NCI-H446 (cell line): ENCODE measurements at places on chromosomes 3 and 15.

DNA sequence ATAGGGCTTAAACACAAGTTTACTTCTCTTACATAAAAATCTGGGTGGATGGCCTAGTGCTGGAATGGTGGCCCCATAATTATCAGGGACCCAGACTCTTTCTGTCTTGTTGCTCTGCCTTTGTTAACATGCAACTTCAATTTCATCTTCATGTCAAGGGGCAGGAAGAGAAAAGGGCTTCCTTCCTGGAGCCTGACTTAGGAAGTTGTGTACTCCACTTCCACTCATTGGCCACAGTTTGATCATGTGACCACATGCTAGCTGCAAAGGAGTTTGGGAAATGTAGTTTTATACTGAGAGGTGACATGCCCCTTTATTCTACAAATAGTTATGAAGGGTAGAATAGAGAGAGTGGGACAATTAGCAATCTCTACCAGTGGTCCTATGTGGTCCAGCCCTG is 39.3 kb downstream of the RHCG start:
- DNase-seq: peak; percentile 6

DNA sequence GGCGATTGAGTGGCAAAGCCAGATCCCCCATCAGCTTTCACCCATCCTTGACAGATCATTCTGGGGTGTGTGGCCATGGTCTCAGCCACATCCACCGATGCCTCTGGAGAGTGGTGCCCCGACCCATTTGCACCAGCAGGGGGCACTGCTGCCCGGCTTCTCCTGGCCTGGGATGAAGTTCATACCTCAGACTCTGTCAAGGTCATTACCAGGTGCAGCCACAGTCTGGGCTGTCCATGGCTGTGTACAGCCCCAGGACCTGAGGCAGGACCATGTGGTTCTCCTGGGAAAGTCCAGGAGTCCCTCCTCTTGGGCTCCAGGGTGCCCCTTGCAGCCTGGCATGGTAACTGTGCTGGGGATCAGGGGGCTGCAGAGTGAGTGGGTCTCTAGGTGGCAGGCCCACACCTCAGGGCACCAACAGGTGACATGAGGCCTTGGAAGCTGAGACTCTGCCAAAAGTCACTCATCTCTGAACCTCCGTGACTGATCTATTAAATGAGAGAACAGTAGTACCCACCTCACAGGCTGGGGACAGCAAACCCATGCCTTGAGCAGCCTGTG is 67.2 kb downstream of the CACNA2D2 start:
- peak; percentile 34 for DNase-seq

GRCh38 chr15:100230784-100231183 is 111.0 kb downstream of the ADAMTS17 start:
- DNase-seq: no peak

GRCh38 chr15:52308446-52309153 is 13.0 kb upstream of the MYO5C start:
- DNase-seq: no peak

DNA sequence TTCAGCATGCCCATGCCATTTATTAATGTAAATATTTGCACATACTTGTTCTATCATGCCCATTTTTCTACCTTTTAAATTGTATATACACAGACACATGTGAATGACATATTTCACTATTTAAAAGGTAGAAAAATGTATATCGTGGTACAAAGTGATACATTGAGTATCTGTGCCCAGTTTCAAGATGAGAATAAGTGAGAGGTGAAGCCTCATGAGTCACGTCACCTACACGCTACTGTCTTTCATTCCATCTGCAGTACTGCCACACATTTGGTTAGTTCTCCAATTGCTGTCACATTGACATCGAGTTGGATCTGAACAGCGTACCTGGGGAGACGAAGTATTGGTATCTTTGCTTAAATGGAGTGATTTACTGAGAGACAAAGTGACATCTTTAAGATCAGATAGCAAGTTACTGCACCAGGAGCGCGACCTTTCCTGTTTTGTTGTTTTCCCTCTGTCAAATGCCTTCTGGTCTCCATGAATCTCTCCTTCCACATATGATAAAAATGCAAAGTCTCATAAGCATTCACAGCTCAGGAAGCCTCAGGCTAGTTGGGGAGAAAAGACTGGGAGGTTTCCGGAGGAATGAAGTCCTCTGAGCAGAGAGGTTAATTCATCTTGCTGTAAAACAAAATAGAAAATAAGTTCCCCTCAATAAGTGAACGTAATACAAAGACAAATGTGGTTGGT is 12.0 kb downstream of the GREM1 start:
- DNase-seq: no peak

GRCh38 chr3:98791341-98792325 is 28.5 kb downstream of the ST3GAL6 start:
- no peak for DNase-seq

- DNase-seq: peak; percentile 64
These were observed 499.9 kb upstream of the LMCD1 start for GRCh38 chr3:8001712-8002111.

GRCh38 chr15:41565702-41566101 is 6.7 kb downstream of the TYRO3 start:
- DNase-seq: no peak

- DNase-seq: no peak
These were observed 266.4 kb upstream of the CDIN1 start for GRCh38 chr15:36313021-36313420.

- no peak for DNase-seq
These were observed 182.4 kb downstream of the CBLB start for GRCh38 chr3:105686278-105686897.

- DNase-seq: no peak
These were observed 97.9 kb upstream of the MEX3B start for GRCh38 chr15:82143390-82144385.

GRCh38 chr3:85455561-85456200 is 496.9 kb downstream of the CADM2 start:
- DNase-seq: no peak

GRCh38 chr15:79969146-79969545 is 1.9 kb downstream of the BCL2A1 start:
- no peak for DNase-seq

DNA sequence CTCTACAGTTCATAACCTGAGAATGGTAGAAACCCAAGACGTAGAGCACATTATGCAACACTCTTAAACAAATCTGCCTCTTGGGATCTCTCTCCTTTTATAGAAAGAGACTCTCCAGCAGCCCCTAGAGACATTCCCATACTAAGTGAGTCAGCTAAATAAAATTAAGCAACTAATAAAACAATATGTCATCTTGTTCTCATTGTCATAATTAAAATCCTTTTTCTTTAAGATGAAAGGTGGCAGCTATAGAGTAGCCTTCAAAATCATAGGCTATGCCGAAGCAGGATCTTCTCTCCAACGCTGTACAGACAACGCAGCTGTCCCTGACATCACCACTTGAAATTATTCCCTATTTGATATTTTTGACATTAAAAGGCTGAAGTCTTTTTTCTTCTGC is 790.0 kb downstream of the FHIT start:
- no peak for DNase-seq

- DNase-seq: no peak
These were observed 373.8 kb upstream of the PROK2 start for GRCh38 chr3:72158639-72159326.

DNA sequence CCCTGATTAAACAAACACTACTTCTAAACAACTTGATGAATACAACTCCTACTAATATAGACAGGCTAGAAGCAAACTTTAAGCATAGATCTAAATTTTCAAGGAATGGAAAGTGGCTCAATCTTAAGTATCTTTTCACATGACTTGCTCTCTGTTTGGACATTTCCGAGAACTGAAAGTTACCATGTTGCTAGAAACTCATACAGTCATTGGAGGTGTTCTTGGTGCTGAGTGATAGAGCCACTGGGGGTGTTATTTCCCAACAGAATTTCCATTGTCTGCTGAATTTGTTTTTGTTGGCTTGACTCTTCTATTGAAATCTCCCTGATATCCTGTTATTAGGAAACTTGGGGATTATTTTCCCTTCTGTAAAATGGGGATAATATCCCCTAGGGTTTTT is 264.5 kb upstream of the RASGRP1 start:
- no peak for DNase-seq

DNA sequence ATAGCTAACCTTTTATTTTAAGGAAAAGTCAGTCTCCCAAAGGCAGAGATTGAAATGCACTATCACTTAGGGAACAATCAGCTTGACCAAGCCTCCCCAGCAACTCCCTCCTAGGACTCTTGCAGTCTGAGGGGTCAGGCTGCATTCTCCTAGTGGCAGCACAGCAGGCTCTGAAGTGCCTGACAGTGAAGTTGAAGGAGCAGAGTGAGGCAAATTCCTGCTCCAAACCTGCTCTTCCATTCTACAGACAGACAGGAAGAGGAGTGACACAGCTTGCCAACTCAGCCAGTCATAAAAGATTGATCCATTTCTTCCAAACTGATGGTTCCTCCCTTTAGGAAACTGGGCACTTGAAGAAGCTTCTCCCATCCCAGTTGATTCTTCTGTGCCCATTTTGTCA is 43.9 kb upstream of the SMAD3 start:
- DNase-seq: no peak

- DNase-seq: no peak
These were observed 210.8 kb upstream of the ARHGEF26 start for GRCh38 chr3:153910387-153910786.

DNA sequence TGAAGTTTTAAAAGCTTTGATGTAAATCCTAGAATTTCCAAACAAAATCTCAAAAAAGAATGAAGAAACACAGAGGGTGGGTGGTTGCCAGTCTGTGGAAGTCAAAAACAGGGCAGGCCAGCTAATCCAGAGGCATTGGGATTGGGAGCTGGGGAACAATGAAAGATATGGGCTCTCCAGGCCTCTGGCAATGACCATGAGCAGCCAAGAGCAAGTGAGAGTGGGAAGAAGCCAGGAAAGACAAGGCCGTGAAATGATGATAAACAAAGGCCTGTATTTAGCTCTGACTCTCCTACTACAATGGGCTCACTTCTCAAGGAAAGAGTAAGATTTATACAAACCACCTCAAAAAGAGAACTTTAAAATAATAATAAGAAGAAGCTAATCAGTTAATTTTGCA is 248.5 kb downstream of the ZMAT3 start:
- no peak for DNase-seq

- DNase-seq: no peak
These were observed 65.8 kb downstream of the PDE8A start for GRCh38 chr15:85047271-85047948.

GRCh38 chr3:70970171-70970570 is 613.4 kb downstream of the FOXP1 start:
- DNase-seq: no peak

DNA sequence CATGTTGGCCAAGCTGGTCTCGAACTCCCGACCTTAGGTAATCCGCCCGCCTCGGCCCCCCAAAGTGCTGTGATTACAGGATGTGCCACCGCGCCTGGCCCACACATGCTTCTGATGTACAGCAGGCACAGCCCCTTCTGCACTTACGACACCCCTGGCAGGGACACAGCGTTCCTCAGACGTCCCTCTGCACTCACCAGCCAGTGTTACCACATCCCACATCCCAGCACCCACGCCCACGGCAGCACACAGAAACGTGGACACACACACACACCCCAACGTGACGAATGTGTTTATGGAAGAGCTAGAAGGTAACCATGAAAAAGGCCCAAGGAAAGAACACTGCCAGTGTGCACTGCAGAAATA is 576 bp upstream of the RPAP1 start:
- DNase-seq: no peak

GRCh38 chr3:157174290-157174648 is 14.3 kb upstream of the CCNL1 start:
- DNase-seq: no peak

- no peak for DNase-seq
These were observed 230.0 kb upstream of the TBC1D5 start for GRCh38 chr3:17972476-17972875.

DNA sequence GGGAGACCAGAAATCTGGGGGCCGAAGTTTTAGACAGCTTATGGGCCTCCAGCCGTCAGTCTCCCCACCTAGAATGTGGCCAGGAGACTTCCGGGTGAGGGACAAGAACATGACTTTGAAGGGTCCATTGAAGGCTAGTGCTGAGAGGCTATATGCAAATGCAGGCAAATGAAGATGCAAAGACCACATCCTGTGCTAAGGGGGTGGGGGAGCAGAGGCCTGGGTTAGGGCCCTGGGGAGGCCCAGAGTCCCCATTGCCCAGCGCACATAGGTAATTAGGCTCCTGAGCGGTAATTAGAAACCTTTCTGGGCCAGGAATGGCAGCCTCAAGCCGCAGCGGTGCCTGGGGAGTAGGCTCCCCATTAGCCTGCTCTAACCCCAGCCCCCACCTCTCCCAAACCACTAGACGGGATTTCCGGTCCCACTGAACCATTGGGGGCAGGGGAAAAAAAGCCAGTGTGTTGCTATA is 6.8 kb downstream of the CSK start:
- no peak for DNase-seq

- DNase-seq: no peak
These were observed 38.7 kb upstream of the PTPN23 start for GRCh38 chr3:47342151-47342550.

DNA sequence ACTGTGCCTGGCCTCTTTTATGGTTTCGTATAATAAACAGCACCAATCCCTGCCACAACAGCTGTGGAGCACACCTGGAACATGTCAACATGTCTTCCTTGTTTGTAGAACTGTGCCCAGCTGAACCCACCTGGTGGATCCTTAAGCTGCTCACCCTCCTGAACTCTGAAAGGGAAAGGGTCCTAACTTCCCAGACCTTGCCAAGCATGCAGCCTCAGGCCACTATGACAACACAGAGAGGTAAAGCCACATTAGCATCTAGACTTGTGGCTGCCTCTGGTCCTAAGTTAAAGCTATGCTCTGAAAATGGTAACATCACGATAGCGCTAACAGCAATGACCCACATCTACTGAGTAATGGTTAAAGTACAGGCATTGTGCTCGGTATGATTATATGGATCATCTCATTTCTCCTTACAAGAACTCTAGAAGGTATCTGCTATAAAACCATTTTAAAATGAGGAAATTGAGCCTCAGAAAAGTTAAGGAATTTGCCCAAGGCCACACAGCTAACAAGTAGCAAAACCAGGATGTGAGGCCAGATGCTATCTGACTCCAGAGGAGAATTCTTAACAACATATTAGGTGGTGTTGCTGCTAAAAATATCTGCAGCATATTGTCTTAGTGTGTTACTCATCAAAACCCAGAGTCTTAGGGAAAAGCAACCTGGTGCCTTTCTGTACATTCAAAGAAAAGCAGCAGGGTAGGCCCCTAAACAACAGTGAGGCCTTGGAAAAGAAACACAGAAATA is 23.1 kb upstream of the HERC1 start:
- DNase-seq: no peak
